ENCODE measurements at places on chromosomes 13 and 19. TPM values are rescaled to one million over a fixed set of nuclear protein-coding genes. Genes with fewer than 3 reads are reported as not detected.

GRCh38 chr19:48396016-48396823, 2.8 kb downstream of the GRIN2D start:
- H3K4me1 ChIP-seq, result no peaks in the 10 kb centered on the region
- peaks cover 53% of the 10 kb centered on the region for H3K27me3 ChIP-seq
- DNase-seq, result no peak
- H3K27ac ChIP-seq, result no peak overlapping the region
- H3K36me3 ChIP-seq, result no peaks in the 10 kb centered on the region

GRCh38 chr19:39224910-39225309, 19.9 kb downstream of the IFNL3 start:
- H3K4me1 ChIP-seq, result no peaks in the 10 kb centered on the region
- peaks cover 21% of the 10 kb centered on the region for H3K27me3 ChIP-seq
- no peak overlapping the region for H3K27ac ChIP-seq
- DNase-seq, result no peak
- H3K4me3 ChIP-seq, result no peak overlapping the region

- H3K36me3 ChIP-seq, result peaks cover 6% of the 10 kb centered on the region
- H3K4me1 ChIP-seq, result no peaks in the 10 kb centered on the region
- no peak overlapping the region for H3K27ac ChIP-seq
- H3K4me3 ChIP-seq, result no peak overlapping the region
- DNase-seq, result no peak
- H3K27me3 ChIP-seq, result no peaks in the 10 kb centered on the region
Measured at GRCh38 chr19:48804496-48804895, 6.3 kb downstream of the BCAT2 start.

The ERICH4 gene
- not detected for total RNA-seq

DNA sequence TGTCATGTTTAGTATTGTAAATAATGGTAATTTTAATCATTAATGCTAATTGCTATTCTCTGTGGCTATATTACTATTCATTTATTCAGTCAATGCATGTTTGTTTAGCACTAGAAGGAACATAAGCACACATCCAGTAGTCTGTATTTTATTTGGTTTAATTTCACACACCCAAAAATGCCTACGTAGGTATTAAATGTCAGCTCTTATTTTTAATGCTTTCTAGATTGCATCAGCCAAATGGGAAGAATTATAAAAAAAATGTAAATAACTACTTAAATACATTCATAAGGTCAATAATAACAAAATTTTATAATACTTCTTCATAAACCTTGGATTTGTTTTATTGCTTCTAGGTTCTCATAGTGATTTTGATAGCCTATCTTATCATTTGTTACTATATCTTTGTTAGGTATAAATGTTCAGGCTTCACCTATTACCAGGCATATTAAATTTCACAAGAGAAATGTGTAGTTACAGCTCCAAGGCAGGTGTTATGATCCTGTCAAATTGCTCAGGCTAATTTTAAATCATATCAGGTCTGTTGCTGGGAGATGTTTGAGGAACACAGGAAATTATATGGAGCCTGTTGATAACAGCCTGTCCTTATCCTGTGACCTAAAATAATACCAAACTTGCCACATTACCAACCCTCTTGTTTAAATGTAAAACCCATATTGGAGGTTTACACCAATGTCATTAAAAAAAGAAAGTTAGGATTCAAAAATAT, 34.4 kb downstream of the ITGBL1 start:
- DNase-seq, result no peak
- H3K4me1 ChIP-seq, result no peaks in the 10 kb centered on the region
- no peaks in the 10 kb centered on the region for H3K36me3 ChIP-seq
- no peak overlapping the region for H3K4me3 ChIP-seq
- no peaks in the 10 kb centered on the region for H3K27me3 ChIP-seq

- H3K27me3 ChIP-seq, result no peaks in the 10 kb centered on the region
- no peak for DNase-seq
- H3K4me1 ChIP-seq, result no peaks in the 10 kb centered on the region
- H3K27ac ChIP-seq, result no peak overlapping the region
Measured at GRCh38 chr13:80695841-80696240, 354.9 kb upstream of the SPRY2 start.

The PGLYRP2 gene
- not detected for total RNA-seq
